ENCODE measurements at places on chromosomes 4 and X. TPM values are rescaled to one million over a fixed set of nuclear protein-coding genes. Genes with fewer than 3 reads are reported as not detected.

DNA sequence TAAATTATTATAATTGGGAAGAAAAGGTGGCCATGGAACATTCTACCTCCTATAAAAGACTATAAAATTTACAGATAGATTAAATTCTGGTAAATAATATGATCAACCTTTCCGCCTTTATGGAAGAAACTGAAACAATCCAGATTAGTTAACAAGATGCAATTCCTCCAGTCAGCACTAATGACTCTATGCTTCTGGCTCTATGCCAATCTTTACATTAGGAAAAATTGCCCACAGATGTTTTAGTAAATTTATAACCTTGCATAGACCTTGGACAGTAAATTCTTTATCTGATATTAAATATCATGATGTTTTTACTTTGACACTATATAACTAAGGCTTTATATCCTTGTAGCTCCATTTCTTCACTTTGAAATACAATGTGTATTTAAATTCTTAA lies 2302.5 kb downstream of the ARAP2 start:
- no peak for DNase-seq

DNA sequence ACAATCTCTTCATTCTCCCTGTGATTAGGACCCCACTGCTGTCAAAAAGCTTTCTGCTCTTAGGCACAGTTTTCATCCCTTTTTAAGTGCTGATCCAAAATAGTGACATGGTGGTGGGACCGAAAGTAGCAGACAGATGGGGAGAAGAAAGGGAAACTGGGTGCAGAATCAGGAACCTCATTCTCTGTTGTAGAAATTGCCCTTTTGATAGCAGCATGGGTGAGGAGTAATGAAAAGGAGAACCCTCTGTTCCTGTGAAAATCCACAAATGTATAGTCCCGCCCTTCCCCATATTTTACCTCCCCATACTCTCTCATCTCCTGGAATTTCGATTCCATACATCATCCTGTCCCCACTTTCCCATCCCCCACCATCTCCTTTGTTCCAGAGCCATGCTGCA lies 126.5 kb downstream of the STIM2 start:
- DNase-seq, result no peak

TRIM60 gene
- not detected for total RNA-seq

ZCCHC12 gene
- not detected for total RNA-seq

COX7B2 gene
- not detected for total RNA-seq

GRCh38 chr4:7200801-7201200 lies 8.5 kb downstream of the SORCS2 start:
- no peak for DNase-seq

GRCh38 chr4:182738283-182739047 lies 178.7 kb downstream of the DCTD start:
- no peak for DNase-seq

MAGEA1 gene
- total RNA-seq, result not detected

- no peak for DNase-seq
Observed at GRCh38 chrX:151359341-151359740, 37.7 kb upstream of the VMA21 start.

ARMCX1 gene
- 52.0 TPM for total RNA-seq

DNA sequence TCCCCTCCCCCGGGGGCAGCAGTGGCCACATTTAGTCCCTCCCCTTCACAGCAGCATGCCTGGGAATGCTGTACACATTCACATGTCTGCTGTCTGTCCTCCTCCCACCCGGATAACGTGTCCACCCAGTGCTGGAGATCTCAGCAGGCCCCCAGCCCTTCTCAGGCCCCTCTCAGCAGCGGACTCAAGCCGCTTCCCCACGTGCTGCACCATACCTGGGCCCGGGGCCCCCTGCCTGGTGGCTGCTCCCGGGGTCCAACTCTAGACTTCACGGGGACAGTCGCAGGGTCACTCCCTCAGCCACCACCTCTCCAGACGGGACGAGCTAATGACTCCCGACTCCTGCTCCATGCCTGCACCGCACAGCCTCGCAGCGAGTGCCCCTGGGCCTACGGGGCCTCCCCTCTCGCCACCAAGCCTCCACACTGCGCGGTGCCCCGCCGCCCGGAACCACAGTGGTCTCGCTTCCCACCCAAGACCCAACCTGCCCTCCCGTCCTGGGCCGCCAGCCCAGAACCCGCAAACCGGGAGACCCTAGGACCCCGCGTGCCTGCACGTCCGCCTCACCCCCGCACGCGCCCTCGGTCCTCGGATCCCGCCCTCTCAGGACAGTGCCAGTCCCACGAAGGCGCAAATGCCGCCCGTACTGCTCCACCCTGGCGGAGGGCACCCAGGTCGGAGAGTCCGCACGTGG lies 1.3 kb upstream of the PCGF3 start:
- no peak for DNase-seq

DNA sequence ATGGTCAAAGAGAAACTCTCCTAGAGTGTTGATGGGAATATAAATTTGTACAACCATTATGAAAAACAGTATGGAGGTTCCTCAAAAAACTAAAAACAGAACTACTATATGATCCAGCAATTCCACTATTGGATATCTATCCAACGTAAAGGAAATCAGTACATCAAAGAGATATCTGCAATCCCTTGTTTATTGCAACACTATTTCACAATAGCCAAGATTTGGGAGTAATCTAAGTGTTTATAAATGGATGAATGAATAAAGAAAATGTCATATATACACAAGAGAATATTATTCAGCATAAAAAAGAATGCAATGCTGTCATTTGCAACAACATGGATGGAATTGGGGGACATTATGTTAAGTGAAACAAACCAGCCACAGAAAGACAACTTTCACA lies 1118.1 kb upstream of the PRKX start:
- DNase-seq, result no peak

GRCh38 chr4:148364525-148364924 lies 77.7 kb downstream of the NR3C2 start:
- DNase-seq, result no peak

GRCh38 chrX:19879181-19879580 lies 8.2 kb downstream of the SH3KBP1 start:
- DNase-seq, result no peak

DNA sequence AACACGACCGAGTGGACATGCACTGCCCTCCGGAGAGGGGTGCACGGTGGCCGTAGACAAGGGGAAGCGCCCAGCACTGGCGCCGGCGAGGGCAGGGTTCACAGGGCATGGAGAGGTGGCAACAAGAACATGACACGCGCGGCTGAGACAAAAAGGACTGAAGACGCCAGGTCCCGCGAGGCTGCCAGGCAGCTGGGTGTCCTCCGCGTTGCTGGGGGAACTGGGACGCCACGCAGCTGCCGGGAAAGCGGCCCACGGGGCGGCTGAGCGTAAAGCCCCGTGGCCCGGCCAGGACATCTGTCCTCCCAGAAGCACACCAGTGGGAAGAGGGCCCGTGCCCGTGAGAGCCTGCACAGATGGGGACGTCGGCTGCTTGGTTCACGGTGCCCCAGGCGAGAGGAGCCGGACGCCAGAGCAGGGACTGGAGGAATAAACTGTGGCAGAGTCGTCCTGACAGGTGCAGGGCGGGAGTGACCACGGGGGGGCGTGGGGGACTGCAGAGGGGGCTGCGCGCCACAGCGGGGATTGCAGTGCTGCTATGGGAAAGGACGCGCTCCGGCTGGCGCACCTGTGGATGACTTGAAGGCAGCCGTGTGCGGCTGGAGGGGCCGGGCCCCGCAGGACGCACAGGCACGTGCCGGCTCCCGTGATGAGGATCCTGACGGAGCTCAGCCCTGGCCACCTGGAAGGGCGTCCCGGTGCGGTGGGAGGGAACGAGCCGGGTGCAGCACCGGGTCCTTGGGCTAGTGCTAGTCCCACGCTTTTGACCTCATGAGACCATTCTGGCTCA lies 32.1 kb upstream of the GTPBP6 start:
- DNase-seq, result no peak

HTN1 gene
- not detected for total RNA-seq

L1CAM gene
- total RNA-seq, result 0.36 TPM

GRCh38 chr4:7007944-7008343 lies 35.2 kb upstream of the TADA2B start:
- no peak for DNase-seq

DNA sequence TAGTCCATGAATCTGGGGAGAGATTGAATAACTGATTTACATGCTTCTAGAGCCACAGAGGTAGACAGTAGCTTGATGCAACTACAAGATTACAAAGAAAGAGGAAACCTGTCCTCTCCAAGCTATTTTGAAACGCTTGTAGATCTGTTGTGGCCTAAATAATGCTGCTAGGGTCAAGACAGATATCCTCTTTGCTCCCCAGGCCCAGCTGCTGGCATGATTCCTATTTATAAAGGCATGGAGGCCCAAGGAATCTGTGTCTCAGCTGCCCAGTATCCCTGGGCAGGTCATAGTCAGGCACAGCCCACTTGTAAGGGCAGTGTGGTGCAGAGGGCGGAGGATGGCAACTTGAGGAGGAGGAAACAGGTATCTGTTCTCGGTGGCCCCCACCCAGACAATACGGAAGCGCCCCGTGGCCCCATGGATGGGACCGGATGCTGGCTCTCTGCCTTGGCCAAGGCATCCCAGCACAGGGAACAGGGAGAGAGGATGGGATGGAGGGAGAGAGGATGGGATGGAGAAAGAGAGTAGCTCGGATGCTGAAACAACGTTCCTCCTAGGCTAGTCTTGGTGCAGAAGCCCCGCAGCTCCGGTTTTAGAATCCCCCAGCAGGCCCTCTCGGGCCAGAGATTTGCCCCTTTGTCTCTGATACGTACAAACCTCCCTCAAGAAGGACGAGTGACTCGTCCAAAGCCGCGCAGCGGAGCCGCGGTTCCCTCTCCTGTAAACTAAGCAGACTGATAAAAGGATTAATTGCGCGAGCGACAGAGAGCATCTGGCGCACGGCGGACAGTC lies 767 bp upstream of the SMIM20 start:
- DNase-seq, result no peak

- DNase-seq, result no peak
Observed at GRCh38 chr4:70713453-70714078, 8.2 kb upstream of the RUFY3 start.

- no peak for DNase-seq
Observed at GRCh38 chr4:80308466-80308822, 27.1 kb upstream of the CFAP299 start.

DNA sequence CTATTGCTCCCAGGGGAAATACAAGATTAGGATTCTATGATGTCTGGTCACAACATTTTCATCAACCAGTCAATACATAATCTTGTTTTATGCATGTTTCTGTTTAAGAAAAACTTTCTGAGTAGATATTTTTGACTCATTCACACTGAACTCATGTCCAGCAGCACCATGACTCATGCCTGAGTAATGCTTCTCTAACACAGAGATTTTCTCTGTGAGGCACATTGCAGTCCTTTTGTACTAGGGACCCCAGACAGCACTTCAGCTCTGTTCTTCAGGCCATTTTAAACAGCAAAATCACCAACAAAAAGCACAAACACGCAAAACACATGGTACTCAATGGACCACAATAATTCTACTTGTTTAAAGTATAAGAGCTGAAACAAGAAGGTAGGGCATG lies 83.6 kb downstream of the MXRA5 start:
- peak; percentile 84 for DNase-seq

CT45A10 gene
- total RNA-seq, result not detected

ARMCX2 gene
- total RNA-seq, result 68.5 TPM

DNA sequence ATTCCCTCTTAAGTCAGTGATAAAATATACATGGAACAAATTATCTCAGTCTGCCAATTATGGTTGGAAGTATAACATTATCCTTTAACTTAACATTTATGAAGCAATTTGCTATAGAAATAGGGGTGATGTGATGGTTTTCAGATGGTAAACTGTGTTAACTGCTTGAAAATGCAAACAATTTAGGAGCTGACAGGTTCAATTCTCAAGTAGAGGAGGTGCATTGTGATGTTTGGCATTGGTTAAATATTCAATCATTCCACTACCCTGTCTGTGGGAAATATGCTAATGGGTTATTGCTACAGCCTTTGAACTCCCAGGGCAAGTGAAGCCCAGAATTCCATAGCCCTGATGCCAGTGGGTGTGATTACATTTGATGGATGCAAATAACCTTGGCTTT lies 243.4 kb upstream of the GK2 start:
- DNase-seq, result peak; percentile 40

- DNase-seq, result peak; percentile 33
Observed at GRCh38 chr4:165207016-165207430, 338 bp upstream of the KLHL2 start.

FGFBP1 gene
- not detected for total RNA-seq

DNA sequence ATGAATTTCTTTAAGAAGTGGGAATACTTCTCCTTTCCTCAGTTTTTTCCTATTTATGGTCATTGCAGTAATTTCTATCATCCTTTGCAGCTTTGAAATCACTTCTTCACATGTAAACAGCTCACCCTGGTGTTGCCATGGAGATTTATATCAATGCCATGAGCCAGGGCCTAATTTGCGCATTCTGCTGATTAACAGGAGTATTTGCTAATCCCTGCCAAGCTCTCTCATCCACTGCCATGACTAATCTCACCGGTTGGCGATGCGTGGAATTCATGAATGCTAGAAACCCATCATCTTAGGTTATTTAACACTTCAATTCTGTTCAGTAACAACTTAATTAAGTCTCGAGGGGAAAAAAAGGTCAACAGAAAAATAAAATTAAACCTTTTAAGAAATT lies 11.8 kb upstream of the FGF13 start:
- DNase-seq, result no peak

MAOA gene
- total RNA-seq, result 4.7 TPM

PDE6B gene
- not detected for total RNA-seq

STAP1 gene
- total RNA-seq, result not detected

- no peak for DNase-seq
Observed at GRCh38 chr4:13977746-13978145, 350.2 kb upstream of the BOD1L1 start.

GRCh38 chrX:47202877-47203276 lies 9.2 kb downstream of the UBA1 start:
- no peak for DNase-seq

AWAT2 gene
- under 0.01 TPM for total RNA-seq

DNA sequence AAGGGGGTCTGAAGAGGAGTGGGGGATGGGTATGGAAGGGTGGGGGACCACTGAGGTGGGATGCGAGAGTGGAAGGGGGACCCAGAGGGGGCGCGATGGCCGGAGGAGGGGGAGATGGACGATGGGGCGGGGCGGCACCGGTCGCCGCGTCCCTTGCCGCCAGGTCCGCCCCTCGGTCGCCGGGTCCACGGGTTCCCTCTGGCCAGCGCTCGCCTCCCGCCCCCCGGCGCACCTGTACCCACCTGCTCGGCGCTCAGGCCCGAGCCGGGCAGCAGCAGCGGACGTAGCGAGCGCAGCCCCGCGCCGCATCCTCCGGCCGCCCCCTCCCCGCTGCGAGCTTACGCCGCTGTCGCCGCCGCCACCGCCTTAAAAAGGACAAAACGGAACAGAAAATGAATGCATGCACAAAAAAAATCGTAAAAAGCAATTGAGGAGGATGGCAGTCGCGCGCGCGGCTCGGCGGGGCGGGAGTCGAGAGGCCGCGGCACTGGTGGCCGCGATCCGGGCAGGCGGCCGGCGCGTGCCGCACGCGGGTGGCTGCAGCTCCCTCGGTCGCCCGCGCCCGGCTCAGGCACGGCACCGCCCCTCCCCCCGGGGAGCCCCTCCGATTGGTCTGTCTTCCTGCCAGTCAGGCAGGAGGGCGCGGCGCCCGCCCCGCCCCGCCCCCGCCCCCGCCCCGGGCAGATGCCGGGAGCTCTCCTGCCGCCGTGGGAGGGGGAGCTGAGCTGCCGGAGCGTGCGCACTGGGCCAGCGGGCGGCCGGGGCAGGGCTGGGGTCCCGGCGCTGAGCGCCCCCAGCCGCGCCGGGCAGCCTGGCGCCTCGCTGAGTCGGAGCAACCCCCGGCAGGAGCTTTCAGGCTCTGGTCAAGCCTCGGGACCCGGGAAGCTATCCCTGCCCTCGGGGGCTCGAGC lies at the start of gene JAKMIP1:
Gene JAKMIP1 (minus strand): TSS at position 539 of the 911 bp plus-strand sequence. CDS start 87,699 bp downstream, outside the sequence.
- DNase-seq, result peak; percentile 26

SPATA4 gene
- not detected for total RNA-seq

Measured in fibroblast of the aortic adventitia (primary cell).